Posterior vena cava (tissue), 2 donors: ENCODE measurements at places on chromosomes 4 and X. TPM values are rescaled to one million over a fixed set of nuclear protein-coding genes. Genes with fewer than 3 reads are reported as not detected.

The RPL9 gene
- 2,356 TPM for total RNA-seq

The XAGE2 gene
- not detected for total RNA-seq

The ZNF518B gene
- total RNA-seq: 24.6 TPM

The MAN2B2 gene
- total RNA-seq: 36.3 TPM

The PFKFB1 gene
- total RNA-seq: 0.14 TPM

The CLDN22 gene
- total RNA-seq: not detected
